Activated CD8-positive, alpha-beta memory T cell treated with anti-CD3 and anti-CD28 coated beads for 48 hours (primary cell): ENCODE measurements at places on chromosomes 1 and 21.

- DNase-seq = no peak
Measured at GRCh38 chr1:2386636-2387611, 4.4 kb downstream of the MORN1 start.

GRCh38 chr21:17829472-17829871 is 10.3 kb upstream of the C21orf91 start:
- DNase-seq = no peak

DNA sequence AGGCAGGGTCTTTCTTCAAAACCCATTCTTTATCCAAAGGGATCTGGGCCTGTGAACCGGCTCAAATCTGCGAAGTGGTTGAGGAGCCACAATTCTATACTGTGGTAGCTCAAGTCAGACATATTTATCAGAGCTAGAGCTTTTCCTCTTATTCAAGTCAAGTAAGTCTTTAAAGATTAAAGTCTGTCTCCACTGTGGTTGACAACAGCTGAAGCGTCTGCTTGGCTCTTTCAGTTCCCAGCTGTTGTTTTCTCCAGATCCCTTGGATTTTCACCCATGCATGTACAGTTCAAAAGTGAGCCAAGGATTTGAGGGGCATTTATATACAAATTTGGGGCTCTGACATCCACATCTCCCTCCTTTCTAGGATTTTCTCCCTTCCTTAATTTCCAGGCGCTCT is 66.9 kb downstream of the C1orf185 start:
- no peak for DNase-seq

DNA sequence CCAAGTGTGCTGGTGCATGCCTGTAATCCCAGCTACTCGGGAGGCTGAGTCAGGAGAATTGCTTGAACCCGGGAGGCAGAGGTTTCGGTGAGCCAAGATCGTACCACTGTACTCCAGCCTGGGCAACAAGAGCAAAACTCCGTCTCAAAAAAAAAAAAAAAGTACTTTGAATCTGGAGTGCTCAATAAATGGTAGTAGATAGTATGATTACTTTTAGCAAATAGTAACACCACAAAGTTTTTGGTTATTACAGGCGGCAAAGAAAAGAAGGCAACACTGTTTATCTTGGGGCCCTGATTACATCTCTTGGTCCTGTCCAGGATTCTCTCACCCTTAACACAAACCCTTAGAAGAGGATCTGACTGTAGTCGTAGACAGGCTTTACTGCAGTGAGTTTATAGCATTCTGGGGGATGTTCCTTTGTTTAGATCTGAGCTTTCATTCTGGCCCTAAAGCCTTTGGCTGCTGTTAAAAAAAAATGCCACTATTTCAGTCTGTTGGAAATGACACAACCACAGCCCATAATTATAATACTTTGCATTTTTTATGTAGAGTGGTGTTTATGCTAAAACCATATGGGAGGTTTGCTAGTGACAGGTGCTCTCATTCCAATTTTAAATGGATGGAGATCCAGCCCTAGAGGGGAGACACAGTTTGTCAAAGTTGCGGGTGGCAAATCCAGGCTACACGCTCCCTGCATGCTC is 79.7 kb upstream of the SLC2A1 start:
- DNase-seq = no peak

- DNase-seq = no peak
Measured at GRCh38 chr1:40626383-40626770, 39.1 kb downstream of the RIMS3 start.

- no peak for DNase-seq
Measured at GRCh38 chr1:15413563-15414444, 4.1 kb downstream of the EFHD2 start.

- DNase-seq = no peak
Measured at GRCh38 chr1:232586679-232587078, 43.3 kb downstream of the SIPA1L2 start.

DNA sequence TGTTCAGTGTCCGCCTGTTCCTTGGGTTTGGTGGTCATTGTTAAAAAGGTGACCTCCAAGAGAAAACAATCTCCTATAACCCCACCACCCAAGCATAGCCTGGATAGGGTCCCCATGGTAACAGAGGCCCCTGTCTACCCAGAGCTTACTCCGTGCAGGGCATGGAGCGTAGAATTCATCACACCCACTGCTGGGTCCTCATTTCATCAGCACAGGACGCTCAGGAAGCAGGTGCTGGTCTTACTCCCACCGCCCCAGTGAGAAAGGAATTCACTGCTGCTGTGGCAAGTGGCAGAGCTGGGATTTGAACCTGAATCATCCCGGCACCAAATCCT is 37.0 kb downstream of the ARHGEF10L start:
- DNase-seq = no peak

DNA sequence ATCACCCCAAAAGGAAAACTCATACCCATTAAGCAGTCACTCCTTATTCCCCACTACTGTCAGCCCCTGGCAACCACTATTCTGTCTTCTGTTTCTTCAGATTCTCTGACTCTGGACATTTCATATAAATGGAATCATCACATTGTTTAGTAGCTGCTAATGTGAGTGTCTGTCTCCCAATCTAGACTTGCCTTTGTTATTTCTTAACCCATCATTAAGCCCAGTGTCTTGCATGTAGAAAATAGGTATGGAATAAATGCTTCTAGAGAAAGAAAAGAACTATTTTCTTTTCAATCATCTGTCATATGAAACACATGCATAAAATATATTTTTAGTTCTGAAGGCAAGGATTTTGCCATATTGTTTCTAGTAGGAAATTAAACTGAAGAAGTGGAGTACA is 610.0 kb downstream of the PLPP3 start:
- DNase-seq = no peak

DNA sequence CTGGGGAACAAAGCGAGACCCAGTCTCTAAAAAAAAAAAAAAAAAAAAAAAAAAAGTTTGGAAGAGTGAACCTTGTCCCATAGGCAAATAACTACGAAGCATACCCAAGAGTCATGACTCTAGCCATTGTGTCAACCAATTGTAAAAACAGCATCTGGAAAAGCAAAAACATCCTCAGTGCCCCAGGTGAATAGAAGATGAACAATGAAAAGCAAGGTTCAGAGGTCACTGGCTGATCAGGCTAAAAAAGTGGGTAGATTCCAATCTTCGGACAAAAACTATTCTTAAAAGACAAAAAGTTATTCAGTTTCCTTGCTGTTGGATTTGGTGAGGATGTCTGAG is 11.1 kb upstream of the IRF2BP2 start:
- DNase-seq = no peak

DNA sequence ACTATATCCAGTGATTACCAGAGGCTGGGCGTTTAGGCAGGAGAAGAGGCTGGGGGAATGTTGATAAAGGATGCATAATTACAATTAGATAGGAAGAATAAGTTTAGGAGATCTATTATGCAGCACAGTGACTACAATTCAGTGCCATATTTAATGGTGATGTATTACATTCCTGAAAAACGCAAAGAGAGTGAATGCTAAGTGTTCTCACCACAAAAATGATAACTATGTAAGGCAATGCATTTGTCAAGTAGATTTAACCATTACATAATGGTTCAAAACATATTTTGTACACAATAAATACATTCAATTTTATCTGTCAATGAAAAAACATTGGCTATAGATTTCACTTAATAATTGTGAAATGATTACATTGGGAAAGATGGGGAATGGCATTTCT is 548.9 kb downstream of the NUF2 start:
- DNase-seq = no peak

GRCh38 chr1:7117399-7118281 is 332.4 kb downstream of the CAMTA1 start:
- DNase-seq = no peak

GRCh38 chr1:33042831-33043230 is 6.1 kb upstream of the AK2 start:
- no peak for DNase-seq

GRCh38 chr1:184889902-184890301 is 84.4 kb downstream of the NIBAN1 start:
- DNase-seq = no peak

GRCh38 chr1:227958617-227959324 is 11.0 kb upstream of the WNT9A start:
- DNase-seq = no peak

DNA sequence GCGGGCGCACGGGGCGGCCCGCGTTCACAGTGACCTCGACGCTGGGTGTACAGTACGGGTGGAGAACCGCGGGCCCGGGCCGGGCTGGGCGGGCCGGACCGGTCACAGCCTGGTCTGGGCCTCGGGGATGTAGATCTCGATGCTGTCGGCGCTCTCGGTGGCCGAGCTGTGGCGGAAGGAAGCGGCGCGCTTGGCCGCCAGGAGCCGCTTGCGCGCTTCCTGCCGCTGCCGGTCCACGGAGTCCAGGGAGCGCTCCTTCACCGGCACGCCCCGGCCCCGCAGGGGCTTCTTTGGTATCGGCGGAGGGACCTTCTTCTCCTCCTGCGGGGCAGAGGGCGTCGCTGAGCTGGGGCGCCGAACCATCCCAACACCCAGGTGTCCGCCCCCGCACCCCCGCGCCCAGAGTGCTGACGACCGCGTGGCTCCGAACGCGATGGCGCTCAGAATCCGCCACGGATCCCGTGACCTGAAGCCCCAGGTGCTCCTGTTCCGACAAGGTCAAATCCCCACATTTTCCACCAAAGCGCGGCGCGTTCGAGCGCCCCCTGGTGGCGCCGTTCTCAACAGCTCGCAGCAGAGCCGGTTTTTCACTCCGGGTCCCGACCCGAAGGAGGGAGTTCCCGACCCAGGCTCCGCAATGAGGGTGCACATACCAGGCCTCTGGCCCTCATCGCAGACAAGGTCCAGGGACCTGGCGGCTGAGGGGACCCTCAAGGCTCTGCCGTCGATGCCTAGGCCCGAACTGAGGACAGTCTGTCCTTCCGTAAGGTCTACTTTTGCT is 6.6 kb upstream of the SMIM12 start:
- peak; percentile 97 for DNase-seq

DNA sequence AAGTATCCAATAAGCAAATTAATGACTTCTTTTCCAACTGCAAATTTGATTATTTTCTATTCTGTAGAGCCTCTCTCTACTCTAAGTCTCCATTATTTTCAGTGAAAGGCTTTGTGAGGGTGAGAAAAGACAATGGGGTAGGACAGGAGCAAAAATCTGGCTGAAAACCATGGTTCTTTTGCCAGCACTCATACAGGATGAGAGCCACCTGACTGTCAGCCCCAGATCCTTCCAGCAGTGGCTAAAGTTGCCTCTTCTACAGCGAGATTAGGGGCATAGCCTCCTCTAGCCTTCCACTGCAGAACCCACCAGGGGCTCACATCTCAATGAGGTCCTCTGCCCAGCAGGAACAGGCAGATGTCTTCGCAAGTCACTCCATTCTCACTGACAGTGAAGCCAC is 23.7 kb downstream of the NMNAT2 start:
- no peak for DNase-seq

GRCh38 chr1:58573705-58574591 is 3.1 kb downstream of the TACSTD2 start:
- no peak for DNase-seq

- no peak for DNase-seq
Measured at GRCh38 chr1:220544901-220545303, 17.0 kb downstream of the MARK1 start.

GRCh38 chr1:211237579-211237978 is 21.6 kb upstream of the RCOR3 start:
- no peak for DNase-seq

- no peak for DNase-seq
Measured at GRCh38 chr1:81071072-81071858, 729.5 kb upstream of the ADGRL2 start.

GRCh38 chr21:25733859-25734653 is 648 bp downstream of the ATP5PF start:
- DNase-seq = peak; percentile 23

- no peak for DNase-seq
Measured at GRCh38 chr1:29576510-29576909, 340.2 kb downstream of the PTPRU start.

GRCh38 chr1:65114322-65114721 is 33.7 kb upstream of the AK4 start:
- no peak for DNase-seq

DNA sequence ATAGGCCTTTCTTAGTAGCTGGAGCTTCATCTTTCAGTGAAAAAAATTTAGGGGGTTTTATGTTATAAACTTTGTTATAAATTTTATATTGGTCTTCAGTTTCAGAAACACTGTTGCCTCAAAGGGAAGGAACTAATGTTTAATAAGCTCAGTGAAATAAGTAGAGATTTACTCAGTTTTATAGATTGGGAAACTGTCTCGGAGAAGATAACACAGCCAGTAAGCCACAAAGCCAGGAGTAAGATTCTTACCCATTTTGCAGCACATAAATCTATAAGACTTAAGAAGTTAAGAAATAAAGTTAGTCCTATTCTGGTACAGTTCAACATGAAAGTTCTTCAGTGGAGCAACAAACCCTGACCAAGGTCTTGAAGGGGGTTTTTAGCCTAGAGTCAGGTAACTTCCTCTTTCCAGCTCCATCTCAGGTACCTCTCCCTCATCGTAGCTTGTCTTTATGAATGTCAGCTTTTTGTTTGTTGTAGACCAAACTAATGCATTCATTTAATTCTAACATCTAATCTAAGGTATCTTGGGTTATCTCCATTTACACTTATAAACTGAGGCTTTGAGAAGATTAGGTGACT is 3.3 kb downstream of the KPNA6 start:
- DNase-seq = no peak

DNA sequence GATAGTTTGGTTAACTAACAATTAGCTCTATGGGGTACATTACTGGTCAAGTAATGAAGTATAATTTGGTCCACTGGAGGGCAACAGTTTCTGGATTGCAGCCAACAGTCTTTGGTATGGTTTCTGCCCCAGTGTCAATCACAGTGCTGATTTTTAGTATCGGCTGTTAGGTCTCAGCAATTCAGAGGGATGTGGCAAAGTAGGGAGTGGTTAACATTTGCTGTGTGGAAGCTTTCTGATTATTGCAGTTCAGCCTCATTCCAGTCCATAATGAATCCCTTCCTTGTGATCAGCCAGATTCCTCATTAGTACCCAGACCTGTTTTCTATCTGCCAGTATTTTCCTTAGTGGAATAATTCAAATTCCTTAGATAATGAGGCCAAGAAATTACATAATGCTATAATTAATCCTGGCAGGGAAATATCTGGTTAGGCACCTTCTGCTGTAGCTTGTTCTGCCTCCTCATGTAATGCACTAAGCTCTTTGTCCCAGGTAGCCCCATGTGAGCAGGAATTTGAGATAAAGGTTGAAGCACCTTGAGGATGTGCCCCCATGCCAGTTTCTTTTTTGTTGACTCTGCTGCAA is 14.0 kb downstream of the F3 start:
- no peak for DNase-seq

GRCh38 chr1:78303620-78304019 is 187.2 kb upstream of the PTGFR start:
- DNase-seq = no peak
